ENCODE measurements at places on chromosomes 12 and 14.

DNA sequence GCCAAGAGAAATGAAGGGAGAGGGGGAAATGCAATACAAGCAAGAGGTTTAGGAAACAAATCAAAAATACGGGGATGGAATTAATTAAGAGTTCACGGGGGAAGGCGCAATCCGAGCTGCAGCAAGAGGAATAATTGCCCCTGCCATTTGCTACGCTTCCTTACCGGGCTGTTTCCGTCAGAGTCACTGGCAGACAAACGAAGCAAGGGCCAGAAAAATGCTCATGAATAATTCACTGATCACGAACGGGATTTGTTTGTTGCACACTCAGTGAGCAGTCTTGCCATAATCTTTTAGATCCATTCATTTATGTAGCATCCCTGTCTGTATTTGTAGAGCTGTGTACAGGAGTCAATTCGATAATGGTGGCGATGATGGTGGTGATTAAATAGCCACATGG lies 39.0 kb downstream of the PLXNC1 start:
- DNase-seq: no peak

DNA sequence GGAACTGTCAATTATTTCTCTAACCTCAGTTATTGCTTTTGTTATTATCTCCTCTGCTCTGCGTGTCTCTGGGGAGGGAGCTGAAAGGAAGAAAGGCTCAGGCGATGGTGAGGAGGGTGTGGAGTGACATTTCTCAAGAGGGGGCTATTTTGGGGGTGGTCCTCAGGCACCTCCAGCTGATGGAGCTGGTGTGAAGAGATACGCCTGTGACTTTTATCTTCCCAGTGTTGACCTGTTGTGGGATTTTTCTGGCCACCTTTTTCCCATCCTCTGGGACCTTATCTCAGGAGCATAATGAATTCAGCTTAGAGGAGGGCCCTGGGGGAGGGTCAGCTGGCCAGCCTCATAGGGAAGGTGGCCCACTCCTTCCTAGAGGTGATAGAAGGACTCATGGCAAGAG lies 26.4 kb downstream of the KCNA5 start:
- DNase-seq: no peak

- DNase-seq: no peak
These were observed 78.8 kb downstream of the C12orf75 start for GRCh38 chr12:105409279-105409678.

- DNase-seq: no peak
These were observed 141.0 kb upstream of the ARHGAP5 start for GRCh38 chr14:31936115-31936514.

GRCh38 chr12:62737188-62737587 lies 197.8 kb downstream of the PPM1H start:
- no peak for DNase-seq

GRCh38 chr14:89899917-89900663 lies 54.4 kb downstream of the EFCAB11 start:
- DNase-seq: no peak

DNA sequence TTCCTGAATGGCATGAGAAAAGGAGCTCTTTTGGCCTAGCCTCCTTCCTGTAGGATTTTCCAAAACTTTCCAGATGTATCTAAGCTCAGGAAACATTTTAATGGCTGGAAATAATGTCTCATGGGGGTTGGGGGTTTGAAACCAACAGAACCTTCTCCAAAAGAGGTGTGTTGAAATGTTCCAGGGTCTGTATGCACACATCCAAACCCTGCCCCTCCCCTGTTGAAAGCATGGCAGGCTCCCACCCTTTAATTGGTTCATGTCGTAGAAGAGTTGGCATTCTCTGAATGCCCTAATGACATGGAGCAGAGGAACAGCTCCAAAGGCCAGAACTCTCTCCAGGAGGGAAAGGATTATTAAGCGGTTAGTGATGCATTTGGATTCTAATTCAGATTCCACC lies 353.2 kb downstream of the ZFP36L1 start:
- peak; percentile 20 for DNase-seq

DNA sequence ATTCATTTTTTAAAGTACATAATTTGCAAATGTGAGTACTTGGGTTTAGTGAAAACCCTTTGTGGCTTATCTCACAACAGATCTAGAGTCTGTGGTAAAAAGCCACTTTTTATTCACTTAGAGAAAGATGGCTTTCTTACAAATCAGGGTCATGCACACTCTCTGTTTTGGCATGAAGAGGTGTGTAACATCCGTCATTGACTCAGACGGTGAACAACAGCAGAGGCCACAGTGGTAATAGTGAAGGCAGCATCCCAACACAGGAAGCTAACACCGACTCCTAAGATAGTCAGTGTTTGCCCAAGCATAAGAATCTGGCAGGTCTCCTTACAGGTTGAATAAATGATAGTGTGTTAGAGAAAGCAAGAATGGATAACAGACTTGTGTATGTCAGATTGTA lies 593.0 kb downstream of the SOX5 start:
- DNase-seq: no peak

GRCh38 chr12:62264706-62265105 lies 4.5 kb downstream of the USP15 start:
- DNase-seq: no peak

GRCh38 chr14:92475037-92475436 lies 38.5 kb upstream of the RIN3 start:
- DNase-seq: no peak

DNA sequence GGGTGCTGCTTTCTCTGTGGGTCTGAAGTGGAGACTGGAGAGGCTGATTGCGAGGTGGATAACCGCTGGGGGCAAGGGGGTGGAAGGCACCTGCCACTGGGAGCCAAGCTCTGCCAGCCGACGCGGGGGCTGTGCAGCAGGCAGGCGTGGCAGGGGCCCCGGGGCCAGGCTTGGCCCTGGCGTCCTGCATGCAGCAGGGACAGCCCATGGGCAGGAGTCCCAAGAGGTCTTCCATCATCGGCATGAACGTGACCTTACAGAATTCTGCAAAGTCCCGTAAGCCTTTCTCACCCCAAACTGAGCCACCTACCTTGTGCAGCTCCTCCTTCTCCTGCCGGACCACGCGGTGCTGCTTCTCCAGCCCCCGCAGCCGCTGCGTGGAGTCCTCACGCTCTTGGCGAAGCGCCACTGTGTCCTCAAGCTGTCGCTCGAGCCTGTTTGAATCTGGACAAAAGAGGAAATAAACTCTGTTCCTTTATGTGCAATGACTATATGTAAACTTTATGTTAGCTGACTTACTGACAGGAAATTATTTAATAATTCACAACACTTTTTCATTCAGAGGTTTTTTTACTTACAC lies 51.3 kb downstream of the AMN start:
- no peak for DNase-seq

DNA sequence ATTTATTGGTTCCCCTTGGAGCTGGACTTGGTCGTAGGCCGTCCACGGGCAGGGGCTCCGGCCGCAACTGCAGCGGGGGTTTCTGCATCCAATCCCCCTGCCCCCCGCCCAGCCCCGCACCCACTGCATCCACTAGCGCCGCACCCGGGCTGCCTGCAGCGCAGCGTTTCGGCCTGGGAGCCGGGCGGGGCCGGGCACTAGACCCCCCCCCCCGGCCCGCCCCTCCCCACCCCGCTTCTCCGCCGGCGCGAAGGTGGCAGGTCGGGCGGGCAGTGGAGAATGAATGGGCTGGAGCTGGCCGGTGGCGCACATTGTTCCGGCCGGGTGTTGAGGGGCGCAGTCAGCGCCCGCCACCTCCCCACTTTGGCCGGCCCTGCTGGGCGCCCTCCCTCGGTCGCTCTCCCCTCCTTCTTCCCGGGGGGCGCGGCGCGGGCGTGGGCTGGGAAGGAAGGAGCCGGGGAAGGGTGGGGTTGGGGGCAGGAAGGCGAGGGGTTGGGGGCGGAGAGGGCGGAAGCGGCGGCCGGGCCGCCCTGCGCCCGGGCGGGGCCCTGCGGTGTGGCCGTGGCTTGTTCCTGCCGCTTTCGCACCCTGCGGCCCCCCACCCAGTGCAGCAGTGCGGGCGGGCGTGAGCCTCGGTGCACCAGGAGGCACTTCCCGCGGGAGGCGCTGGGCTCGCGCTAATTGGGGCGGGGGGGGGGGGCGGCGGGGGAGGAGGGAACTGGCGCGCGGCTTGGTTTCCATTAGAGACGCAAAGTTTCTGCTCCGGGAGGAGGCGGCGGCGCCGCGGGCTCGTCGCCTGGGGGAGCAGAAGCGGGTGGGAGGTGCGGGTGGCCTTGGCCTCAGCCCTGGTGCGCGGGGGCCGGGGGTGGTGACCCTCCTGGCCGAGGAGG lies 841 bp downstream of the CALM1 start:
- DNase-seq: peak; percentile 66

DNA sequence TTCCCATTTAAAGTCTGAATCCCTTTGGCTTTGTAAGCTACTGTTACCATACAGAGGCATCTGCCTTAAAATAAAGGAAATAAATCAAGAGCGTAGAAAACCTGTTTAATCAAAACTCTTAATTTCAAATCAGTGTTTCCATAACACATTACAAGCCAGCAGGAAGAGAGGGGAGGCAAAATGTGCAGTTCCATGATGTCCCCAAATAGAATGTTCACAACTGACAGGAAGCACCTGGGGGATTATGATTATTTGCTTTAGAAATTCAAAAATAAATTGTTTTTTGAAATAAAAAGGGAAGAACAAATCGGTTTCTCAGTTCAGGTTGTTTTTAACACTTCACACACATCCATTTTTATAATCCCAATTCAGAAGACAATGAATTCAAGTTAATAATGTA lies 21.4 kb downstream of the SOCS2 start:
- no peak for DNase-seq

DNA sequence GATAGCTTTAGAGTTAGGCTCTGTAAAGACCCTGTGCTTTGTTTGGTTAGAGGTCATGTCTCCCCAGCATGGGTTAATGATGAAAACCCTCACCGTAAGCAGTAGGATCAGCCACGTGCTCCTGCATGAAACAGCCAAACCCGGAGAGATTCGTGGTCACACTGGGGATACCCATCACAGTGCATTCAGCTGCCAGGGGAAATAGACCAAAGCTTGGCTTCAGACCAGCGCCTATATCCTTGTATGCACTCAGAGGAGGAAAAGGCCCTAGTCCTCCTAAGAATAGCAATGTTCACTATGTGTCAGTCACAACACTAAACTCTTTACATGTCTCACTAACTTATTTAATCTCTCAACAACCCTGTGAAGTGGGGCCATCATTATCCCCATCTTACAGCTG lies 16.3 kb downstream of the SPX start:
- DNase-seq: no peak

- DNase-seq: no peak
These were observed 475.8 kb downstream of the RAD51B start for GRCh38 chr14:68295316-68295816.

DNA sequence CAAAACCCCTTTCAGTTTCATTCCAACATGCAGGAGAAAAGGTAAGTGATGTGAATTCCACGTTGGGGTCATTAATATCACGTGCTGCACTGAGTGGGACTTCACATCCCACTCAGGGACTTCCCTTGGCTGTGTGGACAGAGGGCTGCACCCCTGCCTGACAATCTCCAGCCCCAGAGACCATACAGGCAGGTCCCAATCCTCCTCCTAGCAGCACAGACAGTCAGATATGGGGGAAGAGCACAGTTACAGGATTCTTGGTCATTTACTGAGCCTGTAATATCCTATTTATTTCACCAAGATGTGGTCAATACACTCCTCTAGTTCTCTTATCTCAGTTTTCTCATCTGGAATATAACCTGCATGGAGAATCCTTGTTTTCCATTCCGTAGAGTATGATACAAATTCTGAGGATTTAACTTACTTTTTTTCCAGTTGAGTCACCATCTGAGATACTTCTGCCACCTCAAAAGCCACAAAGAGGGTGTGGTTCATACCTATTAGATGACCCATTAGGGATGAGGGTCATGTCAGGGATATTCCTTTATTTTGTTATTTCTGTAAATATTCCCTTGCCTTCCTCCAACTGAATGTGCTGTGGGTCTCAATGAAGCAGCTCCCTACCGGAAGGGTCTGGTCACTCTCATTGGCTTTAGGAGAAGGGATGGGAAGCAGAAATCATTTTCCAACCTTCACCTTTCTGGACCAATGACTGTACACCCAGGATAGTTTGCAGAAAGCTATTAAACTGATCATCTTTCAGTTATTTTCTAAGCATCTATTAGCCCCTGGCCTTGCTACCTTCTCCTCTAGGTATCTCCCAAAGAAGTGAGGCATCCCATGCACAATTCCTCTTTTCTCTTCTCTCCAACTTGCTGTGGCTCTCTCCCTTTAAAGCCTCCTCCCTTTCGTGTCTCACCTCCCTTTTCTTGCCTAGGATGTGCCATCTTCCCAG lies 43.0 kb upstream of the NTF3 start:
- no peak for DNase-seq

- peak; percentile 49 for DNase-seq
These were observed 2.9 kb downstream of the SLC15A4 start for GRCh38 chr12:128820723-128821432.

DNA sequence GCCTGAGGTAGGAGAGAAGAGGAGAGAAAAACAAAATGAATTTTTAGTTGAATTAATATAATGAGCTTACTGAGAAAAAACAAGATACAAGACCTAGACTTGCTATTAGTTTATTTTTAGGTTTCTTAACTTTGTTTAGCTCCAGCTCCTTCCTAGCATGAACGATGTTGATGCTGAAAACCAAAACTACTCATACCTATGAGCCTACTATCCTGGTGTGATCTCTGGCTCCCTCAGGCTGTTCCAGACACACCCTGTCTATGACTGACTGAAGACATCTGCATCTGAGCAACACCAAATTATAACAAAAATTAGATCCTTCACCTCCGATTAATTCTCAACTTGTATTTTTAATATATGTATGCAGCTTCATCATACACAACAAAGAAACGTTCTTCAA lies 190.4 kb downstream of the SLC5A8 start:
- no peak for DNase-seq

DNA sequence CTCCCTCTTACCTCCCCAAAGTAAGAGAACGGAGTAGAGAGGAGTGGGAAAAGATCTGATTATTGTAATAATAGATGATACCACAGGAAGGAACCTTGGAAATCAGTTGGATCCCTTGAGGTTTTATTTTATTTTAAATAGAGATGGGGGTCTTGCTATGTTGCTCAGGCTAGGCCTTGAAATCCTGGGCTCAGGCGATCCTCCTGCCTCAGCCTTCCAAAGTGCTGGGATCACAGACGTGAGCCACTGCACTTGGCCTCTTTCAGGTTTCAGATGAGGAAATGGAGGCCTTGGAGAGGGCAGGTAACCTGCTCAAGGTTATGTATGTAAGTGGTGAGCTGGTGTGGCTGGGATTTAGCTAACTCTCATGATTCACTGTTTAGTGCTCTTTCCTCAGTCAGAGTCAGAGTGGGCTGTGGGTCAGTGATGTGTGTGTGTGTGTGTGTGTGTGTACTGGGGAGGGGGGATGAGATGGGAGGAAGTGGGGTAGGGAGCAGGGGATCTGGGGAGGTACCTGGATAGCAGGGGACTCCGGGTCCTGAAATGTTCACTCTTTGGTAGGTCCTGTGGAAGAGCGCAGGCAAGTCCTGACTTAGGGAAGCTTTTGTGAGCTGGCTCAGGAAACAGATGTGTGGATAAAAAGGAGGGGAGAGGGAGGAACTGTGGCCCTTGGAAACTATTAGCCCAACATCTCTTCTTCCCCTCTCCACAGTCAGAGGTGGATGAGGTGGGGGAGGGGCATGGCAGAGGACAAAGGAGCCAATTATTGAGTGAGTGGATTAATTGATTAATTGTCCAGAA lies 4.7 kb upstream of the CISTR start:
- no peak for DNase-seq

All from anterior cingulate cortex (tissue), 58 donors.